ENCODE measurements at places on chromosomes 2 and 18. TPM values are rescaled to one million over a fixed set of nuclear protein-coding genes. Genes with fewer than 3 reads are reported as not detected.
A peak's percentile ranks its signal among the peaks of the same experiment; 100 is the strongest.

- H3K4me1 ChIP-seq = no peaks in the 10 kb centered on the region
- peak; percentile 30 for DNase-seq
- no peak overlapping the region for H3K4me3 ChIP-seq
- H3K27me3 ChIP-seq = no peaks in the 10 kb centered on the region
- H3K27ac ChIP-seq = no peak overlapping the region
Measured at GRCh38 chr2:159185401-159186130, 100.9 kb downstream of the WDSUB1 start.

The RGPD3 gene
- 0.17 TPM for total RNA-seq

- no peak overlapping the region for H3K27ac ChIP-seq
- no peaks in the 10 kb centered on the region for H3K36me3 ChIP-seq
- no peak for DNase-seq
- H3K4me3 ChIP-seq = no peak overlapping the region
- no peaks in the 10 kb centered on the region for H3K27me3 ChIP-seq
Measured at GRCh38 chr2:42200926-42201855, 32.0 kb downstream of the EML4 start.

DNA sequence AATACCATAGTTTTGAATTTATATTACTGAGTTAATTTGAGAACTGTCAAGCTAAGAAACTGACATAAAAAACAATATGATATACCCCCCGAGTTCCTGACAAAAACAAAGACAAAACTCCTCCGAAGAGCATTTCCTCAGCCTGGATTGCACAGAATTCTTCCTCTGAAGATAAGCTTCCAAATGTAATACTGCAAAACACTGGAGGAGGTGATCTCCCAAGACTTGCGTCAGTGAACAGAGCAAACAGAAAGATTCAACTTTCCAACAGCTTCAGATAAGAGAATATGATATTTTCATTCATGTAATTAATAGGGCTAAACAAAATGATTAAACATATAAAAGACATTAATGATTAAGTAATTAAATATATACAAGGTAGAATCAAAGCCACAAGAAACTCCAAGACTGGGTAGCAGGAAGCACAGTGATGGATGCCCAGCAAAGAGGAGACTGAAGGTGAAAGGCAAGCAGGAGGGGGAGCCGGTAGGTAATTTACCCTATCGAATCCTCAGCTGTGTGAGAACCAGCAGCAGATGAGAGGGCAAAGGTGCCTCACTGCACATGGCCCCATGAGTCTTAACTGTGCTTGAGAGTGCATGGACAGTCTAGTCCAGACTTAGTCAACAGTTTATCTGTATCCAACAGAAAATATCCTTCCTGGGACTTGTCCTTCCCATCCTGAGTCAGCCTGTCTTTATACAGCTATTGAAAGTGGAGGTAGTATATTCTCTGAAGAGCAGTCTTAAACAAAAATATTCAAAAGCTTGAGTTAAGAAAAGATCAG is 18.3 kb upstream of the SERPINB3 start:
- no peaks in the 10 kb centered on the region for H3K27me3 ChIP-seq
- H3K4me1 ChIP-seq = no peaks in the 10 kb centered on the region
- H3K4me3 ChIP-seq = no peak overlapping the region
- no peaks in the 10 kb centered on the region for H3K36me3 ChIP-seq
- H3K27ac ChIP-seq = no peak overlapping the region

DNA sequence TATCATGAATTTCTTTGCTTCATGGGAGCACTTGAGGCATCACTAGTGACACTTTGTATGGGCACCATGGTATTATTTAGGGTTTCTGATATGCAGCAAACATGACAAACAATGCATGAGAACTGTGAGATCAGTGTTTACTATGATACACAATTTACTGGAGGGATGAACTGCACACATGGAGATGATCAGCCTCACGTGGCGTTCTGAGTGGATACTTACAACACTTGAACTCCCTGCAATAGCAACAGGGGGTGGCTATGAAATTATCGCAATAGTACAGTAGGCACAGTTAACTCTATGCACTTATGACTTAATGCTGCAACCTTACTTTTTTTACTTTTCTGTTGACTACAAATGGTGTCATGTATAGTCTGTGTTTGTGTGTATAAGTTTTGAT is 18.5 kb upstream of the UGT1A8 start:
- H3K4me3 ChIP-seq = no peak overlapping the region
- H3K36me3 ChIP-seq = no peaks in the 10 kb centered on the region
- H3K4me1 ChIP-seq = no peaks in the 10 kb centered on the region
- no peak overlapping the region for H3K27ac ChIP-seq
- no peak for DNase-seq
- H3K27me3 ChIP-seq = no peaks in the 10 kb centered on the region

The CLASP1 gene
- 33.6 TPM for total RNA-seq

DNA sequence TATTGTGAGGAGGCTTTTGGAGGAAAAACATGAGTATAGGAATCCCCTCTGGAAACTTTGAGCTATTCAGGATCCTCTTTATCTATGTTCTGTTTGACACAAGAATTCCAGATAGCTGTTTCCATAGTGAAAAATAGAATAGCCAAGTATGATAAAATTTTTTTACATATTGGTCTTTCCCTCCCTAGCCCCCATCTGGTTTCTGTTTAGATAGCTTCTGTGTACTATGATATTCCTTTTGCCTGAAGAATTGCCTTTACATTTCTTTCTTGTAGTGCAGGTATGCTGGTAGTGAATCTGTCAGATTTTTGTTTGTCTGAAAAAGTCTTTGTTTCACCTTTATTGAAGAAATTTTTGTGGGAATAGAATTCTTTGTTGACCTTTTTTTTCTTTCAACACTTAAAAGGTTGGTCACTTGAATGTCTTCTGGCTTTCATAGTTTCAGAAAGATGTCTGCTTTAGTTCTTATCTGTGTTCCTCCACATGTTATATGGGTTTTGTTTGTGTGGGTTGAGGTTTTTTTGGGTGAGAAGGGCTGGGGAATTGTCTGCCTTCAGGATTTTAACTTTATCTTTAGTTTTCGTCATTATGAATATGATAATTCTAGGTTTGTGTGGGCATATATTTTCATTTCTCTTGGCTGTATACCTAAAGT is 29.9 kb upstream of the FBLN7 start:
- DNase-seq = no peak
- no peaks in the 10 kb centered on the region for H3K4me1 ChIP-seq
- peaks cover 8% of the 10 kb centered on the region for H3K36me3 ChIP-seq
- H3K27me3 ChIP-seq = no peaks in the 10 kb centered on the region
- H3K4me3 ChIP-seq = no peak overlapping the region

- H3K4me3 ChIP-seq = no peak overlapping the region
- no peaks in the 10 kb centered on the region for H3K27me3 ChIP-seq
- H3K4me1 ChIP-seq = no peaks in the 10 kb centered on the region
- H3K27ac ChIP-seq = no peak overlapping the region
- no peaks in the 10 kb centered on the region for H3K36me3 ChIP-seq
Measured at GRCh38 chr2:165601928-165602521, 132.5 kb downstream of the CSRNP3 start.

DNA sequence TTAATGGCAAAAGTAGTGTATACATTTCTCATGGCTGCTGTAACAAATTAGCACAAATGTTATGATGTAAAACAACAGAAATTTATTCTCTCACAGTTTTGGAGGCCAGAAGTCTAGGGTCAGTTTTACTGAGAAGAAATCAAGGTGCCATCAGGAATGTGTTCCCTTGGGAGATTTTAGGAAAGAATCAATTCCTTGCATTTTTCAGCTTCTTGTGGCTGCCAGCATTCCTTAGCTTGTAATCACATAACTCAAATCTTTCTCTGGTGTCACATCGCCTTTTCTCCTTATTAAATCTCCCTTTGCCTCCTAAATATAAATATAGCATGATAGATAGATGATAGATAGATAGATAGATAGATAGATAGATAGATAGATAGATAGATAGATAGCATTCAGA is 307.0 kb upstream of the REG3G start:
- no peaks in the 10 kb centered on the region for H3K27me3 ChIP-seq
- H3K4me1 ChIP-seq = no peaks in the 10 kb centered on the region
- H3K27ac ChIP-seq = no peak overlapping the region
- peak; percentile 23 for DNase-seq

- DNase-seq = peak; percentile 83
Measured at GRCh38 chr2:29113891-29114321, 1.3 kb upstream of the CLIP4 start.

- H3K27ac ChIP-seq = no peak overlapping the region
- no peaks in the 10 kb centered on the region for H3K4me1 ChIP-seq
- no peak for DNase-seq
Measured at GRCh38 chr2:6650311-6650710, 215.4 kb downstream of the CMPK2 start.

The C18orf54 gene
- total RNA-seq = 3.3 TPM

GRCh38 chr2:99659874-99660273 is 170.1 kb upstream of the REV1 start:
- peak; percentile 62 for DNase-seq
- no peak overlapping the region for H3K4me3 ChIP-seq
- H3K27ac ChIP-seq = no peak overlapping the region
- H3K4me1 ChIP-seq = no peaks in the 10 kb centered on the region

- H3K27me3 ChIP-seq = no peaks in the 10 kb centered on the region
- no peak overlapping the region for H3K4me3 ChIP-seq
- no peak overlapping the region for H3K27ac ChIP-seq
- no peaks in the 10 kb centered on the region for H3K36me3 ChIP-seq
Measured at GRCh38 chr2:204436230-204436629, 109.0 kb upstream of the PARD3B start.

GRCh38 chr2:64637931-64638330 is 15.8 kb downstream of the SERTAD2 start:
- no peaks in the 10 kb centered on the region for H3K27me3 ChIP-seq
- peaks cover 11% of the 10 kb centered on the region for H3K4me1 ChIP-seq
- DNase-seq = no peak

DNA sequence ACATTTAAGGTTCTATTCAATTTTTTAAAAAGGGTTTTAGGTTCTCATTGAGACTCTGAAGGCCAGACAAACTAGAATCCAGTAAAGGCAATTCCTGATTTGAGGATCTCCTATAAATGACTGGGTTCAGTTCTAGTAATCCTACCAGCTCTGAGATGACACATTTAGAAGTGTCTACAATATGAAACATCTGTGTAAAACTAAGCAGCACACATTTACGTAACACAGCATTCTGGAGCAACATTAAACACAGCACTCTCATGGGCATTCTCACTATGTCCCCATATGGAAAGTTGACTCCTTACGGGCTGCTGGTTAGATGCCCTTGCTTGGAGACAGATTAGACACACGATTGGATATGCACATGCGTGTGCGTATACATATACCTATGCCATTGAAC is 114.4 kb downstream of the ZNF385B start:
- H3K4me3 ChIP-seq = no peak overlapping the region
- H3K27ac ChIP-seq = no peak overlapping the region
- DNase-seq = no peak
- H3K4me1 ChIP-seq = peaks cover 4% of the 10 kb centered on the region
- no peaks in the 10 kb centered on the region for H3K36me3 ChIP-seq

The HOXD8 gene
- not detected for total RNA-seq

DNA sequence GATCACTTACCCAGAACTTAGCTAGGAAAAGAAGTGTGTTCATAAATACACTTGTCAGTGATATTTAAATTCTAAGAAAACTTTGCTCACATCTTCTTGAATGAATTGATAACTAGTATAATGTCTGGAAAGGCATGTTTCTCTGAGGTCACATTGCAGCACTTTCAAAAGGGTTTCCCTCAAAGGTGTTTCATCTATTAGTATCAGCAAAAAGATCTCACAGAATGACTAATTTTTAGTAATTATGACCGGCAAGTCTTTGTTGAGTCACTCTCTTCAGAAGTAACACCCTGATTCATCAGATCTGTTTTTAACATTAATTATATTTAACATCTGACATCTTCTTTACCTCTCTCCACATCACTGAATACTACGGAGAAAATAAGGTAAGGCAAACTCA is 222.3 kb downstream of the IKZF2 start:
- H3K27ac ChIP-seq = no peak overlapping the region
- no peaks in the 10 kb centered on the region for H3K36me3 ChIP-seq
- H3K4me3 ChIP-seq = no peak overlapping the region
- no peaks in the 10 kb centered on the region for H3K27me3 ChIP-seq

The MROH2A gene
- total RNA-seq = not detected

DNA sequence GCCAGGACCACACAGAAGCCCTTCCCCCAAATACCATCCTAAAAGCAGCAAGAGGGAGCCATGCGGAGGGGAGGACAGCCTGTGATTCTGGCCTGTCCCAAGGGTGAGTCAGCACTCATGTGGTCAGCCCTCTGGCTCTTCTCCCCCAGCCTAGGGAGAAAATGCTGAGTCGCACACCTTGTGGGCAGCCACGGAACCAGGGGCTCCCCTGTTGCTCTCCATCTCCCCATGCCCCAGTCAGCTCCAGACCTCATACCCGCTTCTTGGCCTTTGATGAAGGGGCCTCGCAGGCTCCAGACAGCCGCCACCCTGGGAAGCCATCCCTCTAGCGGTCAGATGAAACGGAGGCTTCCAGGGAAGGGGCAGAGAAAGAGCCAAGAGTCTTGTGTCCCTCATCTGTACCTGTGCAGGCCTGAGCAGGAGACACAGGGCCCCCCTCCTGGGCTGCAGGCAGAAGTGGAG is 181.3 kb upstream of the SIX2 start:
- H3K27ac ChIP-seq = no peak overlapping the region
- H3K4me1 ChIP-seq = peaks cover 2% of the 10 kb centered on the region
- DNase-seq = peak; percentile 72
- no peaks in the 10 kb centered on the region for H3K36me3 ChIP-seq

The CCDC74B gene
- total RNA-seq = 3.1 TPM

DNA sequence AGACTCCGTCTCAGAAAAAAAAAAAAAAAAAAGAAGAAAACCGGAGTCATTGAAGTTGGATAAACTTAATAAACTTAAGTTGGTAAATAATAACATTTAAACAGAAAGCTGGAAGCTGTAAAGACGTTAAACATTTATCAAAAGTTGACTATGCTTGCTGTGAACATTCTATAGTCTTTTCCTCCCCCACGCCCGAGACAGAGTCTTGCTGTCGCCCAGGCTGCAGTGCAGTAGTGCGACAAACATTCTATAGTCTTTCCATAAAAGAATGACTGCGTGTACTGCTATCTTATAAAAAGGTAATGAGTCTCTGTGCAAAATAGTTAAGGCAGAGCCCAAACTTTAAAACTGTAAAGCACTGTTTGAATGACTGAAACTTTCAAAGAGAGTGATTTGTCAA is 45.2 kb downstream of the PPP4R1 start:
- H3K36me3 ChIP-seq = peaks cover 2% of the 10 kb centered on the region
- no peak for DNase-seq
- no peaks in the 10 kb centered on the region for H3K4me1 ChIP-seq
- no peak overlapping the region for H3K27ac ChIP-seq
- H3K27me3 ChIP-seq = no peaks in the 10 kb centered on the region

GRCh38 chr2:70005752-70006446 is 44.5 kb upstream of the ASPRV1 start:
- H3K4me1 ChIP-seq = no peaks in the 10 kb centered on the region
- H3K4me3 ChIP-seq = no peak overlapping the region
- no peaks in the 10 kb centered on the region for H3K27me3 ChIP-seq
- no peak for DNase-seq

The CMPK2 gene
- total RNA-seq = 0.26 TPM

The TGIF1 gene
- 157 TPM for total RNA-seq

The SLC4A5 gene
- total RNA-seq = under 0.01 TPM

DNA sequence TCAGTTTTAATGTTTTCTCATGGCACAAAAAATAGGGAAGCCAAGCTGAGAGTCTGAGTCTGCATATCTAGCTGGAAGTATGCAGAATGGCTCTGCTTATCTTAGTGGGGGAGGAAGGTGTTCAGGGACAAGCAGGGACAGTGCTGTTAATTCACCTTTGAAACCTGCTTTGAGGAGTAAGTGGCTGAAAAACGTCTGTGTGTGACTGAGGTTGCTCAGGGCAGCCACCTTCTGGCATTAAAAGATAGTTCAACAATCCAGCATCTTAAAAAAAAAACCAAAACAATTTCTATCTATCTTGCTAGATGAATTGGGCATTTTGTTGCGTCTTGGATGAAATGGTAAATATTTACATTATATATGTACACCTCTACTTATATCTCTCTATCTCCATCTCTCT is 2.0 kb upstream of the TRPM8 start:
- H3K4me1 ChIP-seq = no peaks in the 10 kb centered on the region
- no peaks in the 10 kb centered on the region for H3K36me3 ChIP-seq
- no peak overlapping the region for H3K27ac ChIP-seq
- no peaks in the 10 kb centered on the region for H3K27me3 ChIP-seq
- no peak overlapping the region for H3K4me3 ChIP-seq

The CYP26B1 gene
- total RNA-seq = 0.51 TPM
